AG04450 (cell line): ENCODE measurements at places on chromosomes 11 and 22. TPM values are rescaled to one million over a fixed set of nuclear protein-coding genes. Genes with fewer than 3 reads are reported as not detected.

- DNase-seq, result no peak
Measured at GRCh38 chr22:43008921-43009320, 6.0 kb downstream of the PACSIN2 start.

DNA sequence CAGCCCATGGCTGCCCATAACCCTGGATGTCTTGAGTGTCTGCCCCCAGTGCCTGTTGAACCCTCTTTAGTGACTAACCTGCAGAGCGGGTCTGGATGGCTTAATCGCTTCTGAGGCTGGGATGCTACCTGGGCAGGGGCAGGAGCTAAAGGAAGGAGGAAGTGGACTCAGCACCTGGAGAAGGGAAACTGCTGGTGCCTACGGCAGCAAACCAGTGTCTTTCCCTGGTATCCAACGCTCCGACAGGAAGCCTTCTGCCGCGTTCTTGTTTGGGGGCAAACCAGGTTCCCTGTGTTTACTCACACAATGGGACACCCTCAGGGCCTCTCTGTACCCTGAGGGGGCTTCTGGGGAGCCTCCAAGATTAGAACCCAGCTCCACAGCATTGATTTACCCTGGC is 38.1 kb upstream of the B3GAT1 start:
- DNase-seq, result no peak

- DNase-seq, result no peak
Measured at GRCh38 chr22:49564666-49565515, 262.8 kb downstream of the BRD1 start.

GRCh38 chr11:125292100-125292499 is 127.5 kb downstream of the PKNOX2 start:
- no peak for DNase-seq

DNA sequence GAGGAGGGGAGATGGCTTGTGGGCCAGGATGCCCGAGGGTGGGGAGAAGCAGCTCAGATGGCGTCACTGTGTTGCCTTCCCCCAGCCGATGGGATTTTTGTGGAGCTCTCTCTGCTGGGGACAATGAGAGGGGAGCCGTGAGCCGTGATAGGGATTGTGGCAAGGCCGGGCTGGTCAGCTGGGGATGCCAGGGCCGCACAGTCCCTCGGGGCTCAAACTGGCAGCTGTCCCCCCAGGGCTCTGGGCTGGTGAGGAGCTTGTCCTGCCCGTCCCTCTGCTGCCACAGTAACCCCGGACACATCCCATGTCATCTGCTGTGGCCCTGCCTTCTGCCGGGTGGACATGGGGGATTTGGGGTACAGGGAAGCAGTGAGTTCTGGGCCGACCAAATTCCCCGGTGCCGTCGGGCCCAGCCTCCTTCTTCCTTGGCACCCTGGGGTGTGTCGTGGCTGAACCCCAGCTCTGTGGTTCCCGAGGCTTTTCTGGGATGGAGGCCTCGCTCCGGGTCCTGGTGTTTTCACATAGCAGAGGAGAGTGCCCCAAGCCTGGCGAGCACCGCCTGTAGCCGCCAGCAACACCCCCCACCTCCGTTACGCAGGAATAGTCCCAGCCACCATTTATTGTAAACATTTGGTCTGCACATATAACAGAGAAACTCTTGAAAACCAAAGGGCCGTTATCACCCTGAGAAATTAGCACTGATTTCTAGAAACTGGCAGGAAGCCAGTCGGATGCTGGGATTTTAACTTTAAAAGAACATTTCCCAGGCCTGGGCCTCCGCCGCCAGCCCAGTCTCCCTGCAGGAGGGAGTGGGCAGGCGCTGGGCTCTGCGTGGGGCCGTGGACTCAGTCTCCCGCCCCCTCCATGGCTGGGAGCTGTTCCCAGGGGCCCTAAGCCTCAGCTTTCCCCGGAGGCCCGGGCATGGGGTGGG is 9.9 kb downstream of the BRSK2 start:
- DNase-seq, result no peak

DNA sequence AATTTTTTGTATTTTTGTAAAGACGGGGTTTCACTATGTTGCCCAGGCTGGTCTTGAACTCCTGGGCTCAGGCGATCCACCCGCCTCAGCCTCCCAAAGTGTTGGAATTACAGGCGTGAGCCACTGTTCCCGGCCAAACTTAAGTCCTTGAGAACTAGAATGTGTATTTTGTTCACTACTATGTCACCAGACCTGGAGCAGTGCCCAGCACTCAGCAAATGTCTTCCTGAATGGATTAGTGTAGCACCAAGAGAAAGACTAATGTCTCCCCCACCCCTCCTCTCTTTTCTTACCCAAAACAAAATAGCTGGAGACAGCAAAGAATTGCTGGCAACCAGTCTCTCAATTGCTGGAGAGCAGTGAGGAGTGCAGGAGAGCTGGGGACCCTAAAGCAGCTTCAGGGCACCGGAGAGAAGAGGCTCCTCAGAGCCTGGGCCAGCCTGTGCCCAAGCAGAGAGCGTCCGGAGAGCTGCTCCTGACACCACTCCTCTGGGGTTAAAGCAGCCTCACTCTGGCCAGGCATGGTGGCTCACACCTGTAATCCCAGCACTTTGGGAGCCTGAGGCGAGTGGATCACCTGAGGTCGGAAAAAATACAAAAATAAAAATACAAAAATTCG is 14.9 kb downstream of the SLC25A18 start:
- DNase-seq, result no peak

- DNase-seq, result no peak
Measured at GRCh38 chr11:16792426-16792825, 54.0 kb downstream of the C11orf58 start.

DNA sequence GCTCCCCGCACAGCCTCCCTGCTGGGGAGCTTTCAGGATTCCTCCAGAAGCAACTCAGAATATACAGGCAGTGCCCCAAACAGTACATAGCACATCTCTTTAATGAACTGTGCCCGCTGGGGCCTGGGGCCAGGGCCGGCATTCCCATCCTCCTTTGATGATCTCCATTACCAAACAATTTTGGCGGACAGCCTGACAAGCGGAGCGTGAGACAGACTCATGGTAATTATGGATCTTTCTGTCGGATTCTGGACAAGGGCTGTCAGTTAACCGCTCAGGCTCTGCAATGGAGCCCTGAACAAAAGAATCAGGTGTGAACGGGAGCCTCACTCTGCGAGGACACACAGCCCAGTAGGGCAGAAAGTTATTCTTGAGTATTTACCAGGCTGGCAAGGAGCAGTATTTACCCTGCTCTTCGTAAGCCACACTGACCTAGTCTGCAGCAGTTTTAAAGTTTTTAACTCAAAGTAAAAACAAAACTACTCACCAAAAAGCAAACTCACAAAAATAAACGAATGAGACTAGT is 174.0 kb downstream of the TBC1D22A start:
- DNase-seq, result no peak

GRCh38 chr11:79412761-79413160 is 28.1 kb downstream of the TENM4 start:
- DNase-seq, result no peak

- no peak for DNase-seq
Measured at GRCh38 chr22:29112121-29112520, 39.3 kb downstream of the KREMEN1 start.

DNA sequence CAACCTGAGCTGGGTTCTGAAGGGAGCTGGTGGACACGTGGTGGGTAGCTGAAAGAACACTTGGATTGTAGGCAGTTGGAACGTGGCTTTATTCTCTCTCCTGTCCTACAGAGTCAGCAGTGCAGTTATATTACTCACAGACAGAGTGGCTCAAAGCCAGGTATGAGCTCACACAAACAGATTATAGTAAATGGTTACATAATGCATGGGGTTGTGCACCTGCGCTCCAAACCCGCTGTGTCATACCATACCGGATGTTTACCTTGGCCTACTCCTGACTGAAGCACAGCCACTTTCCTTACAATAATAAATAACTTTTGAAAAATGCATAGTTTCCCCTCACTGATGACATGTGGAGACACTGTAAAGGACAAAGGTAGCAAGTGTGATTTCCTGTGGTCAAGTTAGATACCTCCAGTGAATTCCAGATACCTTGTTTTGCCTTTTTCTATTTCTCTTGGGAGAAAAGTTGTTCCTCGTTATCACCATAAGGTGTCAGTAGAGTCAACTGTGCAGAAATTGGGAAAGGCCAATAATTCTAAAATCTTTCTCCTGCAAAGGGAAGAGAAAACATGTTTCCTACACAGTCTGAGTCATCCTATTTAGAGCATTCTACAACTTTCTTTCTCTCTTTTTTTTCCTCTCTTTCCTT is 13.5 kb downstream of the MS4A6A start:
- DNase-seq, result no peak

GRCh38 chr11:73547706-73548595 is 50.0 kb downstream of the FAM168A start:
- DNase-seq, result no peak

DNA sequence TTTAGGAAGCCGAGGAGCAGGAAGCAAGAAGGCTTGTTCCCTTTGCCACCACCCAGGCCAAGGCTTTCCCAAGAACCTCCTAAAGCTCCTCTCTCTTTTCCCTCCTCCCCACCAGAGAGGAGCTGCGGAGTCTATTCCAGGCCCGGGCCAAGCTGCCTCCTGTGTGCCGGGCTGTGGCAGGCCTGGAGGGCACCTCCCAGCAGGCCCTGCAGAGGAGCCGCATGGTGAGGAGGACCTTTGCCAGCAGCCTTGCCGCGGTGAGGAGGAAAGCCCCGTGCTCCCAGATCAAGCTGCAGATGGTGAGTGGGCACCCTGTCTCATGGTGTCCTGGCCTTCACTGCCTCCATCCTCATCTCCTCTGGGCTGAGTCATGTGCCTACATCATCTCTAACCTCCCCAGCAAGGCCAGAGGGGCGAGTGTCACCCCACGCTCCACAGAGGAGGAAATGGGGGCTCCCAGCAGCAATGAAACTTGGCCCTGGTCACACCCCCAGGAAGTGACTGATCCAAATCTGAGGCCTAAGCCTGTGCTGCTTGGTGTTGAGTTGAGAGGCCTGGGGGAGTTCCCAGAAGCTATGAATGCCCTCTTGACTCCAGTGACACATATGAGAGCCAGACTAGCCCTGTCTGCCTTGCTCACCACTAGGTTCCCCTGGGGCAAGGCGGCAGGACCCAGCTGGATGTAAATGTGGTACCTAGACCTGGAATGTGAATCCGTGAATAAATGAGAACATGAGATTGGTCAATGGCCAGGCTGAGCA is 104.2 kb downstream of the MYO18B start:
- no peak for DNase-seq

GRCh38 chr11:2214527-2215229 is 43.1 kb upstream of the TH start:
- no peak for DNase-seq

DNA sequence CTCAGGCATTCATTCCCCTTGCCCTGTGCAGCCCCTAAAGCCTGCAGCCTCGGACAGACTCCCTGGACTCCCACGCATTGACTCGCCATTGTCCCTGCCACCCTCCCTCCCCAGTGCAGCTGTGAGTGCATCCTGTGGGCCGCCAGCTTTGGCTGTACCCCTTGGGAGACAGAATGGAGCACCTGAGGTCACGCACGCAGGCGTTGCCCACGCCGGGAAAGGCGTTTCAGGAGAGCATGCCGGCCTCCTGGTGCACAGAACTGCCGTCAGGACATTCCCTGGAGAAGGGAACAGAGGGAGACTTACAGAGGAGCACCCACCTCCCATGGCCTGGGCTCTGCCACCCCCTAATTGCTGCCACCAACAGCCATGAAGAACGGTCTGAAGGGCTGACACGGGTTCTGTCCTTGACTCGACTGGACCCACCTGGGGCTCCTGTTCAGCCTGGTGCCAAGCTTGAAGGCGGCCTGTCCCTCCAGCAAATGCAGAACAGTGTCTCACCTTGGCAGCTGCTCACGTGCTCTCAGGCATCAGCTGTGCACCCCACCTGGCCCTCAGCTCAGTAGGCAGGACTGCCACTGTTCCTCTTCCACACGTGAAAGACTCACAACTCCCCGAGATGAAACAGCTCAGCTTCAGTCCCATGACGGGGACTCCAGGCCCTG is 503.8 kb downstream of the BRD1 start:
- DNase-seq, result no peak

DNA sequence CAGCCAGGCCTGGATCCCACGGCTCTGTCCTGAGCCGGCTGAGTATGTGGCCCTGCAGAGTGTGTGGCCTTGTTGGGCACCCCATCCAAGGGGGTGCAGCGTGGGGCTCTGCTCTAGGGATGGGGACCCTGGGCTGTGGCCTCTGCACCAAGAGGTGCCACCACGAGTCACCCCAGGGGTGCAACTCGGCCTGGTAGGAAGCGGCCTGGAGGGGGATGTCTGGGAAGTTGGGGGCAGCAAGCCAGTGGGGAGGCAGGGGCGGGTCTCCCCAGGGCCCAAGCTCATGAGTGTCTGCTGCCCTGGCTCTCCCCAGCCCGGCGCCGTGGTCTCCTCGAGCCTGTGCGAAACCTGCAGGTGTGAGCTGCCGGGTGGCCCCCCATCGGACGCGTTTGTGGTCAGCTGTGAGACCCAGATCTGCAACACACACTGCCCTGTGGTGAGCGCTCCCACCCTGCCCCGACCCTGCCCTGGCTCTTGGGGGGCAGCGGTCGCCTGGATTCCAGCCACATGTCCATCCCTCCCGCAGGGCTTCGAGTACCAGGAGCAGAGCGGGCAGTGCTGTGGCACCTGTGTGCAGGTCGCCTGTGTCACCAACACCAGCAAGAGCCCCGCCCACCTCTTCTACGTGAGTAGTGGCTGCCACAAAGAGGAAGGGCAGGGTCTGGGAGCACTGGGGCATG is 24.2 kb upstream of the MUC5B start:
- DNase-seq, result no peak

DNA sequence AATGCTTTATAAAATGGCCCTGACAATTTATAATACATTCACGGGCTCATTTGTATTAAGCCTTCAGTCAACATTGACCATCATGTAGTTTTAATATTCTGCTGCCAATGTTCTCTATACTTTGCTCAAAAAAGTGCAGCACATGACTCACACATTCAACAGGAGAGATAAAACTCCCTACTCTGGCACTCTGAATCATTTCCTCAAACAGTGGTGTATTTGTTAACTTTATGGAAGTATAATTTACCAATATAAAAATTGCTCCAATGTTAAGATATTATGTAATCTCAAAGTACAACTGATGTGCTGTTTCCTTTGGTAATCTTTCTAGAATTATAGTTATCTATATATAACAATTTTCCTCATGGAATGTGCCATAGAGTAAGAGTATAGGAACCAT is 39.9 kb downstream of the MAML2 start:
- DNase-seq, result no peak

DNA sequence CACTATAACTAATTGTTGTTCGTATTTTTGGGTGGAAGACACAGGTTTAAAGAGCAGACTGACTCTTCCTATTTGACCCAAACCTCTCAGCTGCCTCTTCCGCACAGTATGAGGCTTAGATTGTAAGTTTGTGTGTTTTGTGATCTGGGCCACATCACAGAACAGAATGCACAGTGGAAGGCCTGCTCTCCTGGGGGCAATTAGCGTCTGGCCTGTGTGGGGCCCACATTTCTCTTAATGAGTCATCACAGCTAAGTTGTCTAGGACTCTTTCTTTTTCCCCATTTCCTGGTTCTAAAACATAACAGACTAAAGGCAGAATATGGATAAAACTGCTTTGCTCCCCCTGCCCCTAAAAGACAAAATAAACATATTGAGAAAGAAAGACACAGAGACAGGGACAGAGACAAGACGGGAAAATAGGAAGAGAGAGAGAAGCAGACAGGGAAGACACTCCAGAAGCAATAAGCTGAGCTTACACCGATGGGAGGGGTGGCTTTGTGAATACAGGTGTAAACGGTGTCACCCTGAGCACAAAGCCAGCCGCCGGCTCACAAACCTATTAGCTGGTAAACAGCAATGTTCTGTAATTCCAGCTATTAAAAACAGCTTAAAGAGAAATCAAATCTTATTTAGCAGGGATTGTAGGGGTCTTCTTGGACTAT is 127.4 kb upstream of the OPCML start:
- no peak for DNase-seq

The BIK gene
- not detected in 2 replicates for polyA plus RNA-seq

The SLC35C1 gene
- 4.7 and 10.6 TPM in 2 replicates for polyA plus RNA-seq

The SMIM35 gene
- not detected in 2 replicates for polyA plus RNA-seq

The LRRC74B gene
- polyA plus RNA-seq, result not detected in 2 replicates

The MS4A18 gene
- polyA plus RNA-seq, result not detected in 2 replicates

The GP1BB gene
- polyA plus RNA-seq, result 0.20 and 0.60 TPM in 2 replicates

The SYCE3 gene
- not detected in 2 replicates for polyA plus RNA-seq
